Astrocyte of the spinal cord (primary cell): ENCODE measurements at places on chromosomes 2 and 18.
A peak's percentile ranks its signal among the peaks of the same experiment; 100 is the strongest.

DNA sequence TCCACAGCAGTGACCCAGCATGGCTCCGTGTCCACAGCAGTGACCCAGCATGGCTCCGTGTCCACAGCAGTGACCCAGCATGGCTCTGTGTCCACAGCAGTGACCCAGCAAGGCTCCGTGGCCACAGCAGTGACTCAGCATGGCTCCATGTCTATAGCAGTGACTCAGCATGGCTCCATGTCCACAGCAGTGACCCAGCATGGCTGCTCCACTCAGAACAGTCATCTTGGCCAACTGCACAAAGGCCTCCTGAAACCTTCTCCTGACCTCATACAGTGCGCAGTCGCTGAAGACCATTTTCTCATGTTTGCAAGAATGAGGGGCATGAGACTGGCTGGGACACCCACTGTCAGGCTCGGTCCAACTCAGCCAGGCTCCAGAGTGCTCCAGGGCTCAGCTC lies 333.4 kb upstream of the RAB6C start:
- DNase-seq, result no peak

DNA sequence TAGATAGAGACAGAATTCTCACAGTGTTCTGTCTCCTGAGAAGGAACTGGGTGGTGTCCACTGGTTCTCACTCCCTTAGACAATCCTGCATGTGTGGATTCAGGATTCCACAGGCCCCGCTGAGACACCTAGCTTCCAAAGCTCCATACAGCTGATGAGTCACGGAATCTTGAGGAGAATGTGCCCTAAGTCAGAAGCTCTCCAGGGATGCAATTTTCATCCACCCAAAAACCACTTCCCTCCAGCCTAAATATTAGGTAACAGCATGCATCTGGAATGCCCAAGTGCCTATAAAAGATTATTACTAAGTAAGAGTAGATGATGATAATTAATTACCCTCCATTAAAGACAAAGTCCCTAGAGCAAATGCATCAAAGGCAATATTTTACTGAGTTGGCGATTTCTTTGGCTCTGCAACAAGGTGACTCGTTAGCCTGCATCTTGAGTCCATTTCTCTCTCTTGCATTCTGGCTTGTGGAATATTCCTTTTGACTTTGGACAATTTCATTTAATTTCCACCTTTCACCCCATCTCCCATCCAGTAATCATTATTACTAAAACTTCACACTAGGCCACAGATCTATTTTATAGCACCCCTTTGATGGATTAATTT lies 475.1 kb downstream of the TNS1 start:
- peak; percentile 24 for DNase-seq

DNA sequence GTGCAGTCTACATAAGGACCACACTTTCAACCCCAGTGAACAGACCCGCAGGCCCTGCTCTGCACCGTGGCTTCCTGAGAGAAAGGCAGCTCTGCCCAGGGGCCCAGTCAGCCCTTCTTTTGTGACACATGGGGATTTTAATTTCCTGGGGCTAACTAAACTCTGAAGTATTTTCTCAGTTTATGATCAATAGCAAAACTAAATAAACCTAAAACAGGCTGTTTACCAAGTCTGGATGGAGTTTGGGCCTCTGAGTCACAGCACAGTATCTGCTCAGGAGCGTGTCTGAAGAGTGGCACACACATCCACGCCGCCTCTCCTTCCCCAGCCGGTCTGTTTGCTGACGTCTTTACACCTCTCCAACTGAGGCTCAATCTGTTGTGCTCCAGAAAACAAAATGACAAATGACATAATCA lies 72.3 kb downstream of the LDLRAD4 start:
- DNase-seq, result no peak

DNA sequence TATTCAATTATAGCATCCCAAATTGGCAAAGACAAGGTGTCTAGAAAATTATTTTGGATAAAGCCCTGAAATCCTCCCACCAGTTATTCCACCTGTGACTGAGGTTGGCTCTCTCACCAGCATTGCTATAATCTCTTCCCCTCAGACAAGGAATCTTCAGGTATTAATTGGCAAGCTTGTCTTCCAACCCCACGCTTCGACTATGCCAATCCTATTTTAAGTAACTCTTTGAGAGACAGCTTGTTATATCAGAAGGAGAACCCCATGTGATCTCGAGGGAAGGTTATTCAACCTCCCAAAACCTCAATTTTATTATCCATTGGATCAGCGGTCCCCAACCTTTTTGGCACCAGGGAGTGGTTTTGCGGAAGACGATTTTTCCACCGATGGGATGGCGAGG lies 54.5 kb upstream of the NEDD4L start:
- DNase-seq, result no peak

GRCh38 chr2:133993160-133993559 lies 260.7 kb upstream of the MGAT5 start:
- no peak for DNase-seq

GRCh38 chr18:72935744-72936143 lies 68.0 kb upstream of the NETO1 start:
- no peak for DNase-seq

- DNase-seq, result no peak
Observed at GRCh38 chr2:207970147-207970825, 55.0 kb downstream of the PLEKHM3 start.

DNA sequence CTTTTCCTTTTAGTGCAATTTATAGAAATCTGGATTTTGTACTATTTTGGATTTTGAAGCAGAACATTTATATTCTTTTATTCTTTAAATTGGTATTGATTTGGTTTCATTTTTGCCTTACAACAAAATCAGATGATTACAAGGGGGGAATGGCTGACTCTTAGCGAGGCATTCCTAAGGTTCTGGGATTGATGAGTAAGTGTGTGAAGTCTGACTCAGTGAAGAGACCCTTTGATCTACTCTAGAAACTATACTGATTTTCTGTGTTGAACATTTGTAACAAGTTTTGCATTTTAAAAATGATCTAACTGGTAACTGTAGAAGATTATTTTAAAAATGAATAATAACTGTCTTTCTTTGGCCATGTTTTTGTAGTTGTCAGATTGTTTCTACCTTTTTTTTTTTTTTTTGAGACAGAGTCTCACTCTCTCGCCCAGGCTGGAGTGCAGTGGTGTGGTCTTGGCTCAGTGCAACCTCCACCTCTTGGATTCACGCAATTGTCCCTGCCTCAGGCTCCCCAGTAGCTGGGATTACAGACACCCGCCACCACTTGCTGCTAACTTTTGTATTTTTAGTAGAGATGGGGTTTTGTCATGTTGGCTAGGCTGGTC lies 48.7 kb downstream of the TTC39C start:
- DNase-seq, result peak; percentile 68

GRCh38 chr2:23734416-23734815 lies 192.5 kb downstream of the ATAD2B start:
- no peak for DNase-seq

DNA sequence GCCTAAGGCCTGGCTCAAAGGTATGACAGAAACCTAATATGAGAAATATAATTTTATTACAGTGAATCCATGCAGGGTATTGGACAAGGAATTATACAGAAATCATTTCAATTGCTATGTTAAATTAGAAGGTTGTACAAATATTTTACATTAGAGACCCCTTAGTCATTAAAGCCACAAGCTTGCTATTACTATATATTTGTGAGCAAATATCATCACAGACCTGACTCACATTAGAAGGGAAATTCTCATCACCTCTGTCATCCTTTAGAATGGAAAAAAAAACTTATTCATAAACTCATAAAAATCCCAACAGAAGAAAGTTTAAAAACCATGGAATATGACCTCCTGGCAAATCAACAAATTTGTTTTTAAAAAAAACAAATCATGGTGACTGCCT lies 277.9 kb downstream of the DCC start:
- DNase-seq, result peak; percentile 50

DNA sequence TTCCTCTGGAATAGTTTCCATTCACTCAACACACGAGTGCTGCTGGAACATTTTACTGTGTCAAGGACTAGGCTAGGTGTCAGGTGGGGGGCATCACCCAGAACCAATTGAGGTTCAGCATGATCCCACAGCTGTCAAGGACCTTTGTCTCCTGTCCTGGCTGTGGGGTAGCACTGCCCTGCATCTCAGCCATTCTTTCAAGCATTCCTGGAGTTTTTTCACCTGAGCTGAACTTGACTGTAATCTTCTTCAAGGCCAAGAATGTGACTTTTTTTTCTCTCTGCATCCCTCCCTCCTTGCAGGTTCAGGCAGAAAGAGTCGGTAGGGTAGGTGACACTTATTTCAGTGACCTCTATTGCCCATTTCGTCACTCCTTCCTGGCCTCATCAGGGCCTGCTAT lies 3.5 kb downstream of the MAPK4 start:
- no peak for DNase-seq

GRCh38 chr2:125516496-125517109 lies 1139.4 kb upstream of the GYPC start:
- no peak for DNase-seq

DNA sequence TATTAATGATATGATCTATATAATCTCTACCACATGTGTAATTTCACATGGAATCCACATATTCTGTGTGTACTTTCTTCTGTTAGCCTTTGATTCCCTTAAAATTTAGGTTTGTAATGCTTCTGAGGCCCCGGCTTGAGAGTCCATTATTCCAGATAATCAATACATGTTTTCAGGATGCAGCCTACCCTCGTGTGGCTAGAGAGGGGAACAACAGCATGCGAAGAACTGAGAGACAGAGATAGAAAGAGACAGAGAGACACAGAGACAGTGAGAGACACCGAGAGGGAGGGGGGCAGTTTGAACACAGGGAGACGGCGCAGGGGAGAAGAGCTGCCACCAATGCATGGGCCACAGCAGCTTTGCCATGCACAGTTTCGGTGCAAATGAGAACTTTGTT lies 185.4 kb downstream of the SNTG2 start:
- DNase-seq, result no peak

GRCh38 chr2:13650586-13651180 lies 933.9 kb downstream of the TRIB2 start:
- no peak for DNase-seq

GRCh38 chr2:69163109-69163508 lies 150.1 kb downstream of the ANTXR1 start:
- peak; percentile 90 for DNase-seq

GRCh38 chr2:210207929-210208328 lies 17.3 kb downstream of the ACADL start:
- no peak for DNase-seq

GRCh38 chr18:22694954-22695353 lies 238.2 kb upstream of the RBBP8 start:
- DNase-seq, result peak; percentile 96

DNA sequence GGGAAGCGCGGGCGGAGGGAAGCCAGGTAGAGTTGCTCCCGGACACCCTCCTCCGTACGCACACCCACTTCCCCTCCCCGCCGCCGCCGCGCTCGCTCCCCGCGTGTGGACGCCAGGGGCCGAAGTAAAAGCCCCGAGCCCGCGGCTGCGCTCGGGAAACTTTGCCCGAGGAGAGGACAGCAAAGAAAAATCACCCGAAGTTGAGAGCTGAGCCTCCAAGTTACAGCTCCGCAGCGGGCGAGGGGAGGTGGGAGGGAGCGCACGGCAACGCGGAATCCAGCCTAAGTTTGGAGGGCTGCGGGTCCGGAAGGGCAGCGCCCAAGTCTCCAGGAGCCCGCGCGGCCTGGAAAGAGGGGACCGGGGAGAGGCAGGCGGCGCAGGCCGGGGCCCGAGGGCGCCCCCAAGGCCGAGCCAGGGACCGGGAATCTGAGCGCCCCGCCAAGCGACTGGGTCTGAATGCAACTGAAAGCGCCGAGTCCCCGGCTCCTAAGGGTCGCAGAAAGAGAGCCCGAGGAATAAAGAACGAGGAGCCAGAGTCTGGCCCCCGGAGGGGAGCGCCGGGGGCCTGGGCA lies 706 bp upstream of the BCL11A start:
- DNase-seq, result peak; percentile 35

- DNase-seq, result no peak
Observed at GRCh38 chr2:33518929-33519328, 42.5 kb downstream of the RASGRP3 start.

- DNase-seq, result peak; percentile 91
Observed at GRCh38 chr2:238847841-238848690, at the start of gene TWIST2. TSS of gene TWIST2 (plus strand) at chr2:238848085. CDS start at chr2:238848216, 131 bp downstream.

DNA sequence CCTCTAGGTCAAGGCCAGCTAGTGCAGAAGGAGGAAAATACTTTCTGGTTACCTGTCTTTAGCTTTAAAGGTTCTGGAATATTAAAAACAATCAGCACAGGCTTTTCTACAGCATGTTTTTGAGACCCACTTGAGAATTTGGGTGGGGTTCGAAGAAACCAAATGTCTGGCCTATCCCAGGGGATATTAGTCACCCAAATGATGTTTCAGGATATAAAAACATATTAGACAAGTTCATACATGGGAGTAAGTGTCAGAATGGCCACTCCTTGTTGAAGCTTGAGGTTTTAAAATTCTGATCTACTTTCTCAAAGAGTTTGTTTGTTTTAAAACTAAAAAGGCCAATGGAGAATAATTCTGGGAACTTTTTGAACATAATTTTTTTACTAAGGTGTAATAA lies 158.6 kb upstream of the DLX2 start:
- DNase-seq, result no peak
